ENCODE measurements at places on chromosomes 4 and X.
A peak's percentile ranks its signal among the peaks of the same experiment; 100 is the strongest.

DNA sequence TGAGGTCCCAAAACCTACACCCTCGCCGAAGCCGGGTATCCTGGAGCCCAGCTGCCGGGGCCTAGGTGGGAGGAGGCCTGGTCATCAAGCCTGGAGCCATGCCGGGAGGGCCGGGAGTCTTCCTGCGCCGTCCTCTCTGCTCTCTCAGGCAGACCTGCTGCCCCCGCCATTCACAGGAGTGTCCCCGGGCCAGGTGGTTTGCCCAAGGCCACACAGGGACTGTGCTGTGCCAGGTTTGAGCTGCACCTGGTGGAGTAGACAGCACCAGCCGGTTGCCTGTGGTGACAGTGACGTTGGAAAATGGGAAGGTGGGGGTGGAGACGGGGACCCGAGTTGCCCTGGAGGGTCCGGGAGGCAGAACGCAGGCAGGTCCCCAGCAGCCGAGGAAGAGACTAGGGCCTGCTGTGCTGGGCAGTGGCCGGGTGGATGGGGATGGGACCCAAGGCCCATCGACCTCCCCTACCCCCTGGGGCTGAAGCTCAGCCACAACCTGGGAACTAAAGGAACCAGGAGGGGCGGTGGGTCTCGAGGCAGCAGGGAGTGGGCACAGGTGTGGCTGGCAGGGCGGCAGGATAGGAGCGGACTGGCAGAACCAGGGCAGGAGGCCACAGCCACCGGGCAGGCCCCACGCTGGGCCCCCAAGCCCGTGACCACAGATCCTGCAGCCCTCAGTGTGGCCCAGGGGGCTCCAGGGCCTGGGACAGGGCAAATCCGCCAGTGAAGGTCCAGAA, 9.5 kb downstream of the DOK7 start:
- no peak for DNase-seq

- DNase-seq: no peak
Observed at GRCh38 chrX:20727447-20727846, 460.7 kb upstream of the RPS6KA3 start.

- DNase-seq: no peak
Observed at GRCh38 chrX:134364711-134365110, 95.3 kb upstream of the HPRT1 start.

- DNase-seq: no peak
Observed at GRCh38 chr4:52290466-52290865, 239.4 kb downstream of the SPATA18 start.

DNA sequence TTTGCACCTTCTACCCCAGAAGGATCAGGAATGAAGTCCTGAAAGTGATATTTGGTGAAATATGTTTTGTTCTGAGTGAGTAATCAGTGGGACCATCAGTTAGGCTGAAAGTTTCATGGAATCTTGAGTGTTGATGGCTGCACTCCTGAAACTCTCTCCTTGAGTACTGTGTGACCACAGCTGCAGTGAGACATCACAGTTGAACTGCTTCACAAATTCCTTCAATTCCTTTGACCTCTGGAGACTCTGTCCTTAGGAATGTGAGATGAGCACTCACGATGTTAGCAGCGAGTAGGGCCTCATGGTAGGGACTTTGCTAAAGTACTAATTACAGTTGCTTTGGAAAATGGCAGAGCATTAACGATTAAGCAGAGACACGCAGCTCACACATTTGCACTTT, 142.9 kb upstream of the SLC4A4 start:
- peak; percentile 86 for DNase-seq

- no peak for DNase-seq
Observed at GRCh38 chrX:8657883-8658282, 74.1 kb downstream of the ANOS1 start.

All from AG20443 (cell line).